ENCODE measurements at places on chromosomes 3 and 15.

DNA sequence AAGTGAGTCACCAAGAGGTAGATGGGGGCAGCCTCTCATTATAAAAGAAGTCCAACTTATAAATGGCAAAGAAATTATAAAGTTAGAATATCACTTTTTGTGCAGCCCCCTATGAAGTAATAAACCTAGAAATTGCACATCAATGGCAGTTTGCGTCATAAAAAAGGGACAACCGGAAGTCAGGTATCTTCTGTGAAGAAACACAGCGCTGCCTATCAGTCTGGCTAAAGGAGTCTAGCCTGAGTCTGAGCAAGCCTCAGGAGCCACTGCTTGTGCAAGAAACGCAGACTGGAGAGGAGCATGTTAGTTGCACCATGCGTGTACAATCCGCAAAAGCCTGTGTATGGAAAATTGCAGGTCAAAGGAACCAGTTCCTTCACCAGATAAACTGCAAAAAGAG lies 178.4 kb downstream of the ARRDC4 start:
- no peak for DNase-seq

GRCh38 chr3:60330107-60330506 lies 921.1 kb downstream of the FHIT start:
- no peak for DNase-seq

DNA sequence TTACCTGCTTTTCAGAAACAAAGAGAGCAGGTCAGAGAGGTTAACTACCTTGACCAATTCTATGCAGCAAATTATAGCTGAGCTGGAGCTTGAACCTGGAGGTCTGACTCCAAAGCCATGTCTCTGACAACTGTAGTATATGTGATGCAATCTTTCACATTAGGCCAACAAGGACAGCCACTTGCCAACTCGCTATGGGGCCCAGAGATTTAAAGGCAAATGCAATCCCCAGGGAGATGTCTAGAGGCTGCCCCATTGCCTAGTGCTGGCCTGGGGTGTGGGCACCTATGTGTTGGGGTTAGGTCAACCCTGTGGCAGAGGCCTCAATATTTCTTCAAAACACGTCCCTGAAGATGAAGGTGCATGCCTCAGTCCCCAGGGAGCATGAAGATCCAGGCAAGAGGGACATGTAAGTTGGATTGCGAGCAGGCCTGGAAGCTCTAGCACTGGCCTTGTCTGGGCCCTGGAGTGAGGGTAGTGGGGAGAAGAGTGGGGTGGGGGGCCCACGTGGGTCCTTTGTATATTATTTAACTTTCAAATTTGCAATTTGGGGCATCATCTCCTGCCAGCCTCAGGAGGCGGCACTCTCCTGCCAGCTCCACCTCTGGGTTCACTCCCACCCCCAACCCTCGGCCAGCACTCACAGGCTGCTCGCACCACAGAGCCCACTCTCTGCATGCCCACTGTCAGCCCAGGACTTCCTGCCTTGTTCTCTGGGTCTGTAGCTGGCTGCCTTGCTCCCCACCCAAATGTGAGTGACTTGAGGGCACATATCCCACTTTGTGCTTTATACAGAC lies 64.3 kb downstream of the SLC12A8 start:
- DNase-seq, result no peak

- DNase-seq, result no peak
These were observed 24.1 kb upstream of the CAPN7 start for GRCh38 chr3:15181963-15182362.

DNA sequence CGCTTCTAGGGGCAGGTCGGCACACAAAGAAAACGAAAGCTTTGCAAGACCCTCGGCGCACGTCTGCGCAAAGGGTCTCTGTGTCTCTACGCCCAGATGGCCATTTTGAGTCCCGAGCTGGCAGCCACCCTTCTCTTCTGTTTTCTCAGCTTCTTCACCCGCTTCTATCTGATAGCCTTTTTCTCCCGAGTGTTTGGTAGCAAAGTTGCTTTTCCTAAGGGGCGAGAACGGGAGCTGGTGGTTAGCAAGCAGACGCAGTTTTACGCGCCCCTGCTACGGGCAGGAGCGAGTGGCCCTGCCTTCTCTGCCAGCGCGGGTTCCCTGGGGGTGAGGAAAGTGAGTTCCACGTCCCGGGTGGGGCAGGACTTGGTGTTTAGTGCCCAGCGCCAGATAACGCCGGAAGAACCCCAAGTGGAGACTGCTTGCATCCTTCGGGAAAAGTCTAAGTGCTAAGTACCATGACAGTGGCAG lies 2.9 kb upstream of the MKRN2 start:
- DNase-seq, result no peak

DNA sequence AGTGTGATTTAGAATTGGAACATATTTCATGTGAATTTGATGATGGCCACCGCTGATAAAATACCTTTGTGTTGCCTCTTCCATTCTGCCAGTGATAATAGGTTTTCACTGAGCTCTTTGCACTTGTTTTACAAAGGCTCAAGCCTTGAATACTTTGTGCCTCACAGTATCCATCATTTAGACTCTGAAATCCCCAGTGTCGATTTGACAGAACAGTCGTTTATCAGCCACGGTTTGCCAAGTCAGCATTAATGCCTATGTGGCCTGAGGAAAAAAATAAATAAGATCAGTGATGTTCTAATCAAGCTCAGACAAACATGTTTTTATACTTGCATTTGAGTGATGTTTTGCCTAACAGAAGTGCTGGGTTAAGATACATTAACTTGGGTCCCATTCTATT lies 399.1 kb downstream of the RBMS3 start:
- DNase-seq, result no peak

DNA sequence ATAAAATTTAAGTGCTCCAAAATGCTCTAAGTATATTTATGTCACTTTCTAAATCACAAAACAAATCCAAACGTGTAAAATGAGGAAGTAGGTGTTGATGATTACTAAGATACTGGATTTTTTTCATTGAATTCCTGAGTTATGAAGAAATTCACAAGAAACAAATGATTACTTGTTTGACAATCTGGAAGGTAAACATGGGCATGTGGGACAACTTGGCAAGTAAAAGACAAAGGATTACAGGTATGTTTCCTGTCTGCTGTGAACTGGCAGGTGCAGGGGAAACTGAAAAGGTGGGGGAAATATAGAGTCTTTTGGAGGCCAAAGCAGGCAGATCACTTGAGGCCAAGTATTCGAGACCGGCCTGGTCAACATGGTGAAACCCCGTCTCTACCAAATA lies 252.7 kb upstream of the AZI2 start:
- DNase-seq, result no peak

Measured in NCI-H1694 treated with DMSO at 0.1 percent for 48 hours (cell line).